Cortex of kidney (tissue), 1 donor: ENCODE measurements at places on chromosomes 1 and 21.

DNA sequence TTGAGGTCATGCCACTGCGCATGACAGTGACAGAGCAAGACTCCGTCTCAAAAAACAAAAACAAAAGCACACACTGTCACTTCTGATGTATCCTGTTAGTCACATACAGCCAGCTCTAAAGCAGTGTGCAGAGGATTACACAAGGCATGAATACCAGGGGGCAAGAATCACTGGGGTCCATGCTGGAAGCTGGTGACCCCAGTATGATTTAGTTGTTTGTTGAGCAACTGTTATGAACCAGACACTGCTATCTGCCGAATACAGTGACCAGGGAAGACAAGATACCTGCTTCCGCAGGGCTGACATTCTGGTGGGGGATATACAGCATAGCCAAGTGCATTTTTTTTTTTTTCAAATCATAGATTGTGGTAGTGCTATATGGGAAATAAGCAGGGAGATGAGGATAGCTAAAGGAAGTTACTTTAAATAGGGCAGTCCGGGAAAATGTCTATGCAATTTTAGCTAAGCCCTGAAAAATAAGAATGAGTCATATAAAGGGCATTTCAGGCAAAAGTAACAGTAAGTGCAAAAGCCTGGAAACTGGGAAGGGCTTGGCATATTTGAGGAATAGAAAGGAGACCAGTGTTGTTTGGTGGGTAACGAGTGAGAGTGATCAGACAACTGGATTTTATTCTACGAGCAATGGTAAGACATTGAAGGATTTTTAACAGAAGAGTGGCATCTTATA lies 69.7 kb downstream of the ADSS2 start:
- DNase-seq, result no peak

- DNase-seq, result no peak
Observed at GRCh38 chr1:221734187-221734586, 7.7 kb downstream of the DUSP10 start.

DNA sequence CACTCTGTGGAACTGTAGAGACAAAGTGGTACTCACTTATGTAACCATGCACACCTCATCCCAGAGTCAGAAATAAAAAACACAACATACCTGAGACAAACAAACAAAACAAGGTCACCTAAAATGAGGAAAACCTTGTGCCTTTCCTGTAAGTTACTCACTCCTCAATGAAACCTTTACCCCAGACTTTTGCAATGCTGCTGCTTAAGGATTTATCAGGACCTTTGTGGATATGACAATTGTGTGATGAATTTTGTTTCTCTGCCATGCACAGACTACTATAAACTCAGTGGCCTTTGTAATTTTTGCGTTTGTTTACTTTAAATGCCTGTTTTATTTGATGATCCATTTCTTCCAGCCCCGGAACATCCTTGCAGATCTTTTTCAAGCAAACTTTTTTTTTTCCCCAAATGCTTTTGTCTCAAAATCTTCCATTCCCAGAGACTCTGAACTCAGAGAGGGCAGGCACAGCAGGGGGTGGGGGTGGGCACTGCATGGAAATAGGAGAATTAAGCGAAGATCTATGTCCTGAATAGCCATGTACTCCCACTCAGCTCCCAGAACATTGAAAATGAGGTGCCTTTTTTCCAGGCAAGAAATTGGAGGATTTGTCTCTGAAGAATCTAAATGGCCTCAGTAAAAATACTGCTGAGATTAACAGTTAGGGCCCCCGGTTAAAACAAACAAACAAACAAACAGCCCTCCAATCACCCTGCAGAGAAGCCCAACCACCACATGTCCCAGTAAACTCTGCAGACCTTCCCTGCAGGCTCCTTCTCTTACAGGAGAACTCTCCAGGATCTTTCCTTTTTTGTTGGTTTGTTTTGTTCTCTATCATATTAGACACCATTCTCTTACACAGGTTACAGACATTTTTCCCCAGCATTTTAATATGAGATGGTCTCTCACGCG lies 22.6 kb upstream of the SIM2 start:
- DNase-seq, result no peak

DNA sequence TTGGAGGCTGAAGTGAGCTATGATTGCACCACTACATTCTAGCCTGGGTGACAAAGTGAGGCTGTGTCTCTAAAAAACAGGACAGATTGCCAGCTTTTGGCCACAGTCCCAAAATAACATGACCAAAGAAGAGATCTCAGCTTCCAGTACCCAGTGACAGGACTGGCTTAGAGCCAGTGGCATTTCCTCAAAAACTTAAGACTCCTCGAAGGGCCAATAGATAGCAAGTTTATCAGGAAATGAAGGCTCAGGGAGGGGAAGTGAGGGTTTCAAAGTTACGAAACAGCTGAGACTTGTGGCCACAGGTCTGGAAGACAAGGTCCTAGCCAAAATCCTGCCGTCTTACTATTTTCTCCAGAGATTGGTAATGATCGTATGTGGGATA lies 6.3 kb upstream of the TMEM39B start:
- DNase-seq, result no peak
